ENCODE measurements at places on chromosomes 2 and 18.

DNA sequence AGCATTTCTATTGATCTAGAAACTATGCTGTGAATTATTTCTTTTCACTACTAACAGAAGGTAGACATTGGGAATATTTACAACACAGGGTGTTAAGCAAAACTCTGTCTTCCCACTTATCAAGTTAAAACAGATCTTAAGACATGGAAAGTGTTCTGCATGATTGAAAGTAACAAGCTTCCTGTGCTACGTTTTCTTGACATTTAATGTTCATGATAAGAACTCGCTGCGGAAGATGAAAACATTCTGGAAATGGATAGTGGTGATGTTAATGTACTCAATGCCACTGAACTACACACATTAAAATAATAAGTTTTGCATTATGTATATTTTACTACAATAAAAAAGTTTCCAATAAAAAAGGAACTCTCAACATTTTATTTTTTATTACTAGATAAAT lies 74.4 kb upstream of the SCN7A start:
- DNase-seq = no peak

- no peak for DNase-seq
These were observed 336.0 kb downstream of the CCDC85A start for GRCh38 chr2:56519806-56520205.

- no peak for DNase-seq
These were observed 90.4 kb downstream of the ANTXR1 start for GRCh38 chr2:69103419-69103818.

- DNase-seq = no peak
These were observed 1677.0 kb upstream of the LRRTM1 start for GRCh38 chr2:81981585-81981984.

DNA sequence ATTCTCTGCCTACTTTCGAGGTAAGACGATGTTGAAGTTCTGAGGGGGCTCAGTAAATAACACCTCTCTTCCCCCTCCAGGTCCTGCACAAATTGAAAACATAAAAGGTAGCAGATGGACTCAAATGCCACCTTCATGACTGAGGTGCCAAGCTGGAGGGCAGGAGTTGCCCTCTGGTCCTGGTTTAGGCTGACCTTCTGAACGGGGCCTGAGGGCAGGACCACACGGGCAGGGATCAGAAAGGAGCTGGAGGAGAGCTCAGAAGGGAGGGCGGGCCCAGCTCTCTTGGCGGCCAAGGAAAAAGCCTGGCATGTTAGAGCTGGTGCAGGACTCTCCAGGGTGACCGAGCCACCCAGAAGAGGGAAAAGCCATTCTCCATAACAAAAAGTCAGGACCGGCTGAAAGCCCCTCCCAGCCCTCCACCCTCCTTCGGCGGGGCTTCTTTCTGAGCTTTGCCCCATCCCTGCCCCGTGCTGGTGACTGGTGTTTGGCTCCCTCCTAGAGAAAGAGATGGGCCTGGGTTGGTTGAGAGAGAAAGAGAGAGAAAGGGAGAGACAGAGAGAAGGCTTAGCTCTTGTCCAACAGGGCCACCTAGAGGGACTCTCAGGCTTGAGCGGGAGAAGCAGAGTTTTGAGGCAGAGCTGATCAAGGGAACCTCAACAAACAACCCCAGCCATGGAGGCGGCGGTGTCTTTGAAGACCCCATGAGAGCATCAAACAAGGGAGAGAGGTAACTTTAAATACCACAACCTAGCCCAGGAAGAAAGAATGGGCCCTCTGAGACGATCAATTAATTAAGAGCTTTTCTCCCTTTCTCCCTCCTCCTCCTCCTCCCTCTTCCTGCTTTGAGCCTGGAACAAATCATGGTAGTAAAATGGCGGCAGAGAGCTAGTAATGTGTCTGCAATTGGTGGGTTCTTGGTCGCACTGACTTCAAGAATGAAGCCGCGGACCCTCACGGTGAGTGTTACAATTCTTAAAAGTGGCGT lies 50.8 kb downstream of the WIPF1 start:
- DNase-seq = peak; percentile 14

- DNase-seq = no peak
These were observed 445.0 kb downstream of the XIRP2 start for GRCh38 chr2:167333245-167333644.

GRCh38 chr2:204542982-204543608 lies 2.2 kb upstream of the PARD3B start:
- DNase-seq = peak; percentile 34

- no peak for DNase-seq
These were observed 2.1 kb upstream of the PCBP1 start for GRCh38 chr2:70084973-70085710.

DNA sequence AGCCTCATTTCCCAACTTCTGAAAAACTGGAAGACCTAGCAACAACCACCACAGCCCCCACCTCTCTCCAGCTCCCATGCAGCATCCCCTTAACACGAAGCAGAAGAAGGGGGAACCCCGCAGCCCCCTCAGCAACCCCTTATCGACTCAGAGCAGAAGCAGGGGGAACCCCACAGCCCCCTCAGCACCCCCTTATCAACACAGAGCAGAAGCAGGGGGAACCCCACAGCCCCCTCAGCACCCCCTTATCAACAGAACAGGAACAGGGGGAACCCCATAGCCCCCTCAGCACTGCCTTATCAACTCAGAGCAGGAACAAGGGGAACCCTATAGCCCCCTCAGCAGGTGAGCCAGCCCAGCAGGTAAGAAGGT lies 6.7 kb downstream of the SLC66A2 start:
- DNase-seq = no peak
